CD8-positive, alpha-beta memory T cell (primary cell): ENCODE measurements at places on chromosomes 5 and 9.

- H3K4me3 ChIP-seq, result no peak overlapping the region
- no peaks in the 10 kb centered on the region for H3K36me3 ChIP-seq
- H3K27ac ChIP-seq, result no peak overlapping the region
- no peak for DNase-seq
Observed at GRCh38 chr9:70111641-70112236, 68.1 kb downstream of the MAMDC2 start.

DNA sequence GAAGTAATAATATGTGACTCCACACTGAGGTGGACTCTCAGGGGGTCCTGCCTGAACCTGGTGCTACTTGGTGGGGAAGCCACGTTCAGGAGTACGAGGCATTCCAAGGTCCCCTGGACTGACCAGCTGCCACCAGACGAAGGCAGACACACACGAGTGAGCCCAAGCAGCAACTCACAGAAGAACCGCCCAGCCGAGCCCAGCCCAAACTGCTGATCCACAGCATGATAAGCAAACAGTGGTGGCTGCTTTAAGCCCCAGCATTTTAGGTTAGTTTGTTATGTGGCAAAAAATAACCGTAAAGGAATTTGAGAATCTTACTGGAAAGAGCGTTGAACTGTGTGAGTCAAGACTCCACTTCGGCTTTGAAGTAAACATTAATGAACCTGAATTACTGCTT is 8.8 kb upstream of the LHX3 start:
- no peaks in the 10 kb centered on the region for H3K4me1 ChIP-seq
- no peak for DNase-seq
- H3K27me3 ChIP-seq, result no peaks in the 10 kb centered on the region
- H3K36me3 ChIP-seq, result peaks cover 13% of the 10 kb centered on the region
- H3K27ac ChIP-seq, result no peak overlapping the region
- no peak overlapping the region for H3K4me3 ChIP-seq

GRCh38 chr5:132376694-132377641 is 7.5 kb downstream of the SLC22A5 start:
- no peaks in the 10 kb centered on the region for H3K36me3 ChIP-seq
- no peak for DNase-seq
- no peaks in the 10 kb centered on the region for H3K27me3 ChIP-seq

DNA sequence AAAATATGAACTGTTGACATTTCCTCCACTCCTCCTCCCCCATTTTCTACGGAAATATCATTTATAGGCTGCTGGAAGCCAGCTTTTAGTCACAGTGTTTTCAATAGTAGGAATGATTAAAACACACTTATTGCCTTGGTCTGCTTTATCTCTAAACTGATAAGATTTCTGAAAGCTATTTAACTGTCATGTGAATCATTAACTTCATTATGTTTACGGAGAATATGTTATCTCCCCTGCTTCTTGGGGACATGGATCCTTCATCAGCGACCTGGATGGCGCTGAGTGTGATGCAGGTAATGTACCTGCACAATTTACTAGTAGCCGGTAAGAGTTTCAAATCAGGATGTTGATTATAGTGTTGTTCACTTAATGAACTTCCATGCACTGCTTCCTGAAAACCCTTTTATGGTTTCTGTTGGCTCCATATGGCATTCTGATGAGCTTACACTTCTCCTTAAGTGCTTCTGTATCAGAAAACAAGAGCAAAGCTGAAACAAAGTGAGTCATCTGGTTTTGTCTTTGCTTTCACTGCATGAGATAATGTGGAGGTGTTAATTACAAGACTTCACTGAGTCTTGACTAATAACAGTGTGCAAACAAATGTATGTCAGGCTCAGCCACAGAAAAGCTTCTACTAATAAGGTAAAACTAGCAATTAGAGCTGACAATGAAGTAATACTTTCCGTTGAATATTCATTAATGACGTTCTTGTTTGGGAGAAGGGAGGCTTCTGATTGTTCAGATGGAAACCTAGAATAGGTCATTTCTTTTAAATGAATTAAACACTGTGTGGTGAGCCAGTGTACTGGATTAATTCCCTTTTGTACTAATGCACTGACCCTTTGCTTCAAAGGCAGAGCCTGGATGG is 162.4 kb upstream of the ZNF608 start:
- DNase-seq, result no peak
- H3K27ac ChIP-seq, result no peak overlapping the region
- no peak overlapping the region for H3K4me3 ChIP-seq
- no peaks in the 10 kb centered on the region for H3K27me3 ChIP-seq
- H3K36me3 ChIP-seq, result no peaks in the 10 kb centered on the region

DNA sequence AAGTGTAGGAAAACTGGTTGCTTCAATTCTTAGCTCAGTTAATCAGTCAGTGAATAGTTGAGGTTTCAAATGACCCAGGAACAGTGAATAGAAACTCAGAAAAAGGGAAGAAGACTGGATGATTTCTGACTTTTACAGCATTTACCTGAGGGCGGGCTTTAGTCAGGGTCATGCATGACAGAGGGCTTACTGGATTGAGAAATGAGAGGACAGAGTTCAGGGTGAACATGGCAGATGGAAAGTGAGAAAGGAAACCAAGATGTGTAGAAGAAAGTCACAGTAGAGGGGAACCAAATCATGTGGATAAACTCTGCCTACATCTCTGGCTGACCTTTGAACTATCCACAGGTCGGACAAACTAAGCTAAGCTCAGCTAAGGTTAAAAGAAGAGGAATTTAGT is 596.0 kb downstream of the SEMA5A start:
- no peak for DNase-seq
- no peaks in the 10 kb centered on the region for H3K4me1 ChIP-seq
- H3K27me3 ChIP-seq, result no peaks in the 10 kb centered on the region
- no peak overlapping the region for H3K27ac ChIP-seq

DNA sequence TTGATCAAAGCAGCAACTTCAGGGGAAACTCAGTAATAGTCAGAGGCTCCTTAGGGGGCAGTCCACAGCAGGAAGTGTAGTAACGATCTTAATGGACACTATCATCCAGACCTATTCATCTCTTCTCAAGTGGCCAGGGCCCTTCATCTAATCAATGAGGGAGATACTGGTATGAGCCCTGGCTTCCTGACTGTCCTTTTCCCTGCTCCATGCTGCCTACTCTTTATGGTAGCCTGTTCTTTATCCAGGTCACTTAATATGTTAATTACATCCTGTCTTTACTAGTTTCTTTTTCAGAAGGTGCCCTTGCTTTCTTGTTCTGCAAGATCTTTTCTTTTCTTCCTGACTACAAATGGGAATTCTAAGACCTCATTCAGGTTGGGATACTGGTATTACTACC is 197.1 kb downstream of the CAVIN4 start:
- no peaks in the 10 kb centered on the region for H3K4me1 ChIP-seq
- H3K27me3 ChIP-seq, result no peaks in the 10 kb centered on the region
- H3K27ac ChIP-seq, result no peak overlapping the region
- H3K36me3 ChIP-seq, result no peaks in the 10 kb centered on the region

- no peaks in the 10 kb centered on the region for H3K27me3 ChIP-seq
- H3K4me1 ChIP-seq, result no peaks in the 10 kb centered on the region
- no peak for DNase-seq
- H3K36me3 ChIP-seq, result no peaks in the 10 kb centered on the region
- H3K4me3 ChIP-seq, result no peak overlapping the region
Observed at GRCh38 chr5:175261526-175261925, 182.5 kb downstream of the DRD1 start.

DNA sequence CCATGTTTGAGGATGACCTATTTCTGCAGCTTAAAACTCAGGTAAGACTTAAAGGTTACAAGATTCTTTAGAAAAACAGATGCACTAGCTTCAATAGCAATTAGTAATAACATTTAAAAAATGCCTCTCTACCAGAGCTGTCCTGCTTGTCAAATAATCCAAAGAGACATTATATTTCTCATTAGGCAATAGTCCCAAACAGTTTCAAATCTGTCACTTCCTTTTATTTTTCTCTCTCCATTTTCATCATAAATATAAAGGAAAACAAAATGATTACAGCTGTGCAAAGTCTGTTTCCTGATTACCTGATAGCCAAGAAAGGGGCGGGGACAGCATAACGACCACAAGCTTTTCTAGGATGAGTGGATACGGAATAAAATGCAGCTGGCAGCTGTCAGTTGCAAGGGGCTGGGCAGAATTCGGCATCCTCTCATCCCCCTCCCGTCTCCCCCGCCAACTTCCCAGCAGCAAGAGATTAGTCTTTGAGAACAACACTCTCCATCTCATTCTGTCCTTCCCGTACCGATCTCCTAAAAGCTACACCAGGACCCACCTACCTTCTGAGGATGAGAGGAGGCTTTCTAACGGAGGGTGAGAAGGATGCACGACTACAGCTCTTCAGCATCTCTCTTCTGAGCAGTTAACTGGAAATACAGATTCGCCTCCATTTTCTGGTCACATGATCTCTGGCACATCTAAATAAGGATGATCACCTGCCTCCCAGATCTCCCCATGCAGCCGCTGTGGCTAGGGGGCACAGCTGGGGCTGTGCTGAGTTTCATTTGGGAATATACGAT is 72.5 kb upstream of the PCA3 start:
- no peak for DNase-seq
- no peak overlapping the region for H3K4me3 ChIP-seq
- H3K27ac ChIP-seq, result no peak overlapping the region
- H3K27me3 ChIP-seq, result no peaks in the 10 kb centered on the region
- no peaks in the 10 kb centered on the region for H3K4me1 ChIP-seq
- H3K36me3 ChIP-seq, result no peaks in the 10 kb centered on the region
